ENCODE measurements at places on chromosomes 12 and 14.

DNA sequence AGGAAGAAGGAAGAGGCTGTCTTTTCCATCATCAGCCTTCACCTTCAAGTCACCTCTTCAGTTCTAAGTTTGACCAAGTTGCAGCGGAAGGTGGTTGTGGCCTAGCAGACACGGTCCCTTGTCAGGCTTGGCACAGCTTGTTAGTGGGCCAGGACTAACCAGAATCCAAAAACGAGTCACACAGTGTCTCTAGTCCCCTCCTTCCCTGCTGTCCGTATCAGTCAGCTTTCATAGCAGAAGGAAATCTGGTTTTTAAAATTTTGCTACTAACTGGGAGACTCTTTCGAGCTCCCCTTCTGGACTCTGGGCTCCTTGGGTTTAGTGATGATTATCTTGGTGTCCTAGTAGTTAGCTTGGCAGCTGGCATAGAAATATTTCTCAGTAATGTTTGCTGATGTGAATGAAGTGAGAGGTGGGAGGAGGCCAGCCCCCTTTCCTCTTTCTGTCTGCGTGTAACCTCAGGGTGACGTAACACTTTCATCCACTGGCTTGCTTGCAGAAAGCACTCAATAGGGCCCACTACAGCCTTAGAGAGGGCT, 3.8 kb downstream of the ETV6 start:
- DNase-seq = no peak

DNA sequence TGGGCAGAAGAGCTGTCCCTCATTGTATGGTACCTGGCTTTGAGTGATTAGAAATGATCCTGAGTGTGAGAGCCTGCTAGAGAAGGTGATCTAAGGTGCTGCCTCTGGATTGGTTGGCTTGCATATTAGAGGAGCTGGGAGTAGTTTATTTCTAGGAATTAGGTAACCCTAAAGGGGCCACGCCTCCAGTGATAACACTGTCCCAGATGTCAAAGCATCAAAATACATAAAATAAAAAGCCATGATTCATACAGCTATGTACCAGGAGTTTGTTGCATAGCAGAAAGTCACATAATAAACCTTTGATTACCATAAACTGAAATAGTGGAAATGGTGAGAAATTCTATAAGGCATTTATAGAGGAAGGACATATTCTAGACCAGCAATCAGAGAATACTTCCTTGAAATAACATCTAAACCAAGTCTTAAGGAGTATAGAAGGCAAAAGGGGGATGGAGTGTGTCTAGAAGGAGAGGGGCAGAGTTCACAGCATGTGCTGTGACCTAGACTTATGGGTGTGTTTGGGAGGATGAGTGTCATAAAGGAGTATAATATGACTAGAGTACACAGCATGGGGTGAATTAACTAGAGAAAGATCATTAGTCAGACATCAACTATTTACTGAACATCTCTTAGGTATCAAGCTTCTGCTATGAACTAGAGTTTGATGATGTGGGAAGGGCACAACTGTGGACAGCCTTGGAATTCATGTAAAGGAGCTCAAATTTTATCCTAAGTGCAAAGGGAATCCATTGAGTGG, 686.4 kb downstream of the GALC start:
- no peak for DNase-seq

DNA sequence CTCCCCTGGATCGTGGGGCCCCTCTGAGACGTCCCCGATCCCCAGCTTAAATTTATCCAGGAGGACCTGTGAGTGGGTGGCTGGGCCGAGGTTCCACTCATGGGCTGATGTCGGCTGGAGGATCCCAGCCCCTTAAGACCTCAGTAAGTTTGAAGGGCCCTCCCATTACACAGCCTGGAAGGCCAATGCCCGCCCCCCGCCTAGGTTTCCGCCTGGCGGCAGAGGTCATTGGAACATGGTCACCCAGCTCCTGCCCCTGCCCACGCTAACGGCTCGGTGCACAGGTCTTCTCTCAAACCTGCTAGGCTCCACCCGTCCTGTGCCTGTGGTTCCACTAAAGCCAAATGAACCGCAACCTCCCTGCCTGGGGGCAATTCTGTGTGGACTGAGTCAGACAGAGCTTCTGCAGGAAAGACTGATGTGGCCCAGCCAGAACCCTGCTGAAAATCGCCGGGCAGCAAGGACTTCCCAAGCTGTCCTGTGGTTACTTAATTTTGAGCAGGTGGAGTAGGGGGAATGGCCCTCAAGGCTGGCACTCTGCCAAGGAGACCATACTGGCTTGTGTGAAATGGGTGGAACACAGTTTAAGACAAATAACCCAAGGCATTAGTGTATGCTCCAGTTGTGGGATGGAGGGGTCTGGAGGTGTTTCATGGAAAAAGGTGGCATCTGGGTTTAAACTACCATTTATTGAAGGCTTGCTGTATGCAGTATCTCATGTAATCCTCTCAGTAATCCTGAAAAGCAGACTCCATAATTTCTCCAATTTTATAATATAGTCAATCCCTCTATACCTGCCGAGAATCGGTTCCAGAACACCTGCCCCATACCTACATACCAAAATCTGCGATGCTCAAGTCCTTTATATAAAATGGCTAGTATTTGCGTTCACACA, 903 bp upstream of the NT5DC3 start:
- peak; percentile 54 for DNase-seq

- DNase-seq = no peak
Measured at GRCh38 chr12:17235996-17236395, 630.0 kb upstream of the LMO3 start.

GRCh38 chr12:94566345-94566744, 84.0 kb downstream of the TMCC3 start:
- no peak for DNase-seq

- DNase-seq = no peak
Measured at GRCh38 chr14:68513137-68513536, 279.7 kb downstream of the ZFP36L1 start.

DNA sequence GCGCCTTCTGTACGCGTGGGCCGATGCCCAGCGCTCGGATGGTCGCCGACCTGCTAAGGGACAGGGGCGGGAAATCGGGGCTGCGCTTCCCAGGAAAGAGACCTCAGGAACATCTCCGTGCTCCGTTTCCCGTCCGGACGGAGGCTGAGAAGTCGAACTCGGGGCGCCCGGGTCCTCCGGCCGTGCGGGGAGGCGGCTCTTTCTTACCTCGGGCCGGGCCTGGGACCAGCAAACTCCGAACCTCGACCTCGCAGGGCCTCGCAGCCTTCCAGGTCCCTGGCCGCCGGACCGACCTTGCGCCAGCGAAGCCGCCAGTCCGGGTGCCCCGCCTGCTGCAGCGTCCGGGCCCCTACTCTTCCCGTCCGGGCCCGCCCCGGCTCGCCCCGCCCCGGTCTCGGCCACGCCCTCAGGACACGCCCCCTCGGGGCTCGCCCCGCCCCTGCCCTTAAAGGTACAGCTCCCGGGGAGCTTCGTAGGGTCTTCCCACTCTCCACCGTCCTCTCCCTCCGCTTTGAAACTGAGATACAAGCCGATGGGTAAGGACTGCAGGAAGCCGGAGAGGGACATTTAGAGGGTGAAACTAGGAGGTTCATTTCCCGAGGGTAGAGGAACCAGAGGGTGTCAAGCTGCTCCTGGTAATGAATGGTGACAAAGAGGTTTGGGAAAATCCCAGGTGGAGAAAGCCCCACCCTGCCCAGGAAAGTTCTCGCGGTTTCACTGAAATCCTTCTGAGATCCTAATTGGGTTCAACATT, at the start of gene SLC8B1:
Gene SLC8B1 (minus strand): TSS at position 324 of the 754 bp plus-strand sequence. CDS start 2,231 bp downstream, outside the sequence.
- DNase-seq = no peak

GRCh38 chr12:116137318-116137717, 140.2 kb downstream of the MED13L start:
- DNase-seq = no peak

DNA sequence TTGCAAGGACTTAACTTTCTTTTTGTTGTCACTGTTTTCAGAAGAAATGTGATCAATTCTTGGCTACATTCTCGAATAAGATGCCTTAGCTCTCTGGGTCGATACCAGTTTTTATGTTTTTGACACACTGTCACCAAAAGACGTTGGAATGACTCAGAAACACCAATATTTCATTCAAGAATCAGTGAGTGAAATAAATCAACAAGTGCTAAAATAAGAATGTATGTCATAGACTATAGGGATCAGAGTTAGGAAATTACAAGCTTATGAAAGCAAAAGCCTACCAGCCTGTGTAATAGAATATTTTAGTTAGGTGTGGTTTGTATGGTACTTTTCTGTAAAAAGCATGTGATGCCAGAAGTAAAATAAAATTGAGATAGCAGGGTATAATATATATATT, 17.8 kb downstream of the PPHLN1 start:
- DNase-seq = no peak

All from left renal pelvis (tissue), 4 donors.